ENCODE measurements at places on chromosomes 12 and 14. TPM values are rescaled to one million over a fixed set of nuclear protein-coding genes. Genes with fewer than 3 reads are reported as not detected.

The MIS18BP1 gene
- 32.3 TPM for total RNA-seq

The SIX6 gene
- total RNA-seq = not detected

- no peak for DNase-seq
Observed at GRCh38 chr12:76866151-76866567, 12.7 kb downstream of the CSRP2 start.

The CCER1 gene
- total RNA-seq = not detected

The KRT75 gene
- not detected for total RNA-seq

- DNase-seq = no peak
Observed at GRCh38 chr14:23555533-23555881, 564 bp upstream of the THTPA start.

- no peak for DNase-seq
Observed at GRCh38 chr12:71393625-71394024, 46.0 kb upstream of the LGR5 start.

GRCh38 chr12:100266585-100266834 is 369 bp downstream of the DEPDC4 start:
- DNase-seq = peak; percentile 97

The RNF212B gene
- total RNA-seq = not detected

The MYF5 gene
- not detected for total RNA-seq

The GPRC5A gene
- total RNA-seq = 886 TPM

GRCh38 chr12:172732-173161 is 41.2 kb downstream of the SLC6A12 start:
- DNase-seq = no peak

The TC2N gene
- 56.7 TPM for total RNA-seq

DNA sequence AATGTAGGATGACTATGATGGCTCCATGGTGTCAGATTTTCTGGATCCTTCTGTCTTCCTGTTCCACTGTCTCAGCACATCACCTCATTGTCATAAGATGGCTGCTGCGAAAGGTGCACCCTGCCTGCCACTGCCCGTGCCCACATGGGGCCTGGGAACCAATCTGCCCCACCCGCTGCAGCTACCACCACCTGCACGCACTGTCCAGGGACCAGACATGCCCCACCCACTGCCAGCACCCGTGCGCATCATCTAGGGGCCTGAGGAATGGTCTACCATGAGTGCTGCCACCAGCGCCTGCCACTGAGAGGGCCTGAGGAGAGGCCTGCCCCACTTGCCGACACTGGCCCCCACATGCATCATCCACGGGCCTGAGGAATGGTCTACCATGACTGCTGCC is 23.8 kb downstream of the CYP46A1 start:
- DNase-seq = no peak

- DNase-seq = no peak
Observed at GRCh38 chr12:66692170-66692569, 13.3 kb upstream of the GRIP1 start.

GRCh38 chr12:86293682-86294240 is 37.6 kb upstream of the MGAT4C start:
- no peak for DNase-seq

The WBP11 gene
- 49.3 TPM for total RNA-seq

The SLC35F4 gene
- not detected for total RNA-seq

The CLEC6A gene
- 2.0 TPM for total RNA-seq

- DNase-seq = no peak
Observed at GRCh38 chr12:12018454-12018853, 52.3 kb upstream of the BCL2L14 start.

DNA sequence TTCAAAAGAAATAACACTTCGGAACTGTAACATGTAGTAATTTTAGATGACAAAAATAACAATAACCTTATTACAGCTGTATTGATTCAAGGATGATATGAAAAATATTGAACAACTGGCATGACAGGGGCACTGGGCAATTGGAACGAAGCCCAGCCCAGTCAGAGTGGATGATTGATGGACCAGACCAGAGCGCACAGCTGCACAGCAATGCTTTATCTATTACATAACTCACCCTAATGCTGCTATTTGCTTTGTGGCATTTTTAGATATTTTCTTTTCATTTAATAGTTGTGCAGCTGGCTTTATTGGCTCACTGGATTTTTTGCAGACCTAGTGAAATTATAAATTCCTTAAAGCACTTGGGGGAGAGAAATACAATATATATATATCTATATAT is 26.9 kb upstream of the FERMT2 start:
- DNase-seq = no peak

- no peak for DNase-seq
Observed at GRCh38 chr12:58732894-58733293, 187.4 kb downstream of the LRIG3 start.

DNA sequence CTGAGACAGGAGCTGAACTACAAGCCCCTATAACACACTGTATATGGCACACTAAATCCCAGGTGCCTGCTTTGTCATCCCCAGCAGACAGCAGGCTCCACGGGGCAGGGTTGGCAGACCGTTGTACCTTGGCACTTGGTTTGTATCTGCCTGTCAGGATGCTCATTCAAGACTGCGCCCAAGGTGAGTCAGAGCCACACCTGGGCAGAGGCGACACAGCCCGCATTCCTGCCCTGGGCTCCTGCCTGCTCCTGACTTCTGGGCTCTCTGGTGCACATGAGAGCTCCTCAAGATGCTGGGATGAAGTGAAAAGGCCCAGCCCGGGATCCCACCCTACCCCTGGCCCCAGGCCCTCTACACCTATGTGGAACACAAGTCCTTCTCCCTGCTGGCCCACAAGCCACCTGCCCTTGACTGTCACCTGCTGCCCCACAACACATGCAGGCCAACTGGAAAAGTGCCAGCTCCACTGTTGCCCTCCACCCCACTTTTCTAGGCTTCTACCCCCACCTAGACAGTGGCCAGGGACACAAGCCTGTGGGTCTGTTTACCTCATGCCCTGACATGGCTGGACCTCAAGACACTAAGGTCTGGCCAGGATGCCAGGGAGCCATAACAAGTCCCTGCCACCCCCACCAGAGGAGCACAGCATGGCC is 30.8 kb upstream of the PNMA1 start:
- peak; percentile 77 for DNase-seq

- no peak for DNase-seq
Observed at GRCh38 chr14:28745176-28745575, 21.4 kb upstream of the FOXG1 start.

Data from upper lobe of right lung (tissue), 1 donor.